ENCODE measurements at places on chromosomes 7 and 10. TPM values are rescaled to one million over a fixed set of nuclear protein-coding genes. Genes with fewer than 3 reads are reported as not detected.

DNA sequence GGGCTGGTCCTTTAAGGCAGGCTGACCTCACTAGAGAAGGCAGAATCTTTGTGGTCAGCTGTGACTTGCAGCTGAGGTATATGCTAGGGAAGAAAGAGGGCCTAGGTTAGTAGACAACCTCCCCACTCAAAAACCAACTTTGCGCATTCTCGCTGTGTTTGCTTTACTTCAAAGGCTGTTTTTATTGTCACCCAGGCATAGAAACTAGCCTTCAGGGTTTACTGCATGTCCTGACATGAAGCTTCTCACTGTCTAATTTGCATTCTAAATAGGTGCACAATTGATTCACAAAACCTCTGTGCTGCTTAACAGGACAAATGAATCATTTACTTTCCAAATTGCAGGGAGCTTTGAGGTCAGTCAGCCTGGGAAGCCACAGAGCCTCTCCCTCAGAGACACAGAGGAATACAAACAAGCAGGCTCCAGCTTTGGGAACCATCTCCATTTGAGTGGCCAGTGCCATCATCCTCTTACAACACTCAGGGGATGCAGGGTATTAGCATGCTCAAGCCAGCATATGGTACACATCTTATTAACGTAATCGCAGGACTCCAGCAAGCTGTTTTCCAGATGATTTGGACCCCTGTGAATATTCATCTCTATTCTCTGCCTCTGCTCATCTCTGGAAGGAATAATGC is 596.4 kb upstream of the GHITM start:
- H3K27me3 ChIP-seq, result no peaks in the 10 kb centered on the region
- H3K27ac ChIP-seq, result no peak overlapping the region
- no peaks in the 10 kb centered on the region for H3K36me3 ChIP-seq
- DNase-seq, result no peak
- no peak overlapping the region for H3K4me3 ChIP-seq

DNA sequence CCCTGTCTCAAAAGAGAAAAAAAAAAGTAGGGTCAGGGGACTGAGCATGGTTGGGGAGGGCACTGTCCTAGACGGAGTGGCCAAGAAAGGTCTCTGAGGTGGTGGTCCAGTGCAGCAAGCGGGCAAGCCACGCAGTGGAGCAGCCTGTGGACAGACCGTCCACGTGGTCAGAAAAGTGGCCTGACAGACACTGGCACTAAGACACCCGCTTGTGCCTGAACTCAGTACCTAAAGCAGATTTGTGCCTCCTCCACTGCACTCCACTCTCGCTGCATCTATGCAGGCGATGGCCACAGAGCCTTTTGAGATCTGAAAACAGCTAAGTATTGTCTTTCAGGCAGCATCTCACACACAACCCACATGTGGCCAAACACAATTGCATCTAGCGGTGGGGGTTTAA is 8.8 kb downstream of the ASB10 start:
- H3K27me3 ChIP-seq, result peaks cover 47% of the 10 kb centered on the region
- H3K27ac ChIP-seq, result no peak overlapping the region
- H3K36me3 ChIP-seq, result no peaks in the 10 kb centered on the region
- H3K4me3 ChIP-seq, result no peak overlapping the region
- DNase-seq, result no peak

- no peak overlapping the region for H3K27ac ChIP-seq
- DNase-seq, result no peak
- H3K27me3 ChIP-seq, result no peaks in the 10 kb centered on the region
- H3K4me1 ChIP-seq, result peaks cover 10% of the 10 kb centered on the region
Measured at GRCh38 chr10:92052741-92053140, 129.2 kb downstream of the BTAF1 start.

DNA sequence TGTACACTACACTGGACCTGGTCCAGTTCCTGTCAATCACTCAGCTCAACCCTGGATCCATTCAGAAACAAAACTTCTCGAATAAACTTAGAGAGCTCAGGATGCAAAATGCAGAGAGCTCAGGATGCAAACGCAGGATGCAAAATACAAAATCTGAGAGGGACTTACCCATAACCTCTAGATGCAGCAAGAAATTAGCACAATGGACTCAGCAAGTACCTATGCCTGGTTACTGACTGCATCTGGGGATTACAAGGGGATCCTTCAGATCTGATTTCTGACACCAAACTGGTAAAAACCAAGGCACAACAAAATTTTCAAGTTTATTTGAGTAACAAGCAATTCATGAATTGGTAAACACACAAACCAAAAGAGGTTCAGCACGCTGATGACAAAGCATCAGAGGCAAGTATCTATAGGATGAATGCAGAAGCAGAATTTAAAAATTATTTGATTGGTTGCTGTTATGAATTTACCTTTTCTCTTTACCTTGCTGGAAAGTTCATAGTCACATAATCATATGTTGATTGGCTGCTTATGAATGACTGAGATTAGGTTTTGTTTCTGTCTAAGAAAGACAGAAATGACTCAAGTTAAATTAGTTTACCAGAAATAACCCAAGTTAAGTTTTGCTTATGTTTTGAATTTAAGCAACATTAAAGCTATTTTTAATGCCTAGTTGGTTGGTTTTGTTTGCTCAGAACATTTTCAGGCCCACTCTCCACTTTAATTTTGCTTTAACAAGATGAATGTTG is 11.4 kb downstream of the GIMAP6 start:
- H3K27ac ChIP-seq, result no peak overlapping the region
- H3K4me1 ChIP-seq, result no peaks in the 10 kb centered on the region
- H3K36me3 ChIP-seq, result no peaks in the 10 kb centered on the region
- H3K4me3 ChIP-seq, result no peak overlapping the region

GRCh38 chr10:126868371-126868770 is 36.9 kb upstream of the DOCK1 start:
- DNase-seq, result no peak
- no peaks in the 10 kb centered on the region for H3K27me3 ChIP-seq
- H3K4me3 ChIP-seq, result no peak overlapping the region
- H3K36me3 ChIP-seq, result no peaks in the 10 kb centered on the region
- H3K4me1 ChIP-seq, result no peaks in the 10 kb centered on the region
- no peak overlapping the region for H3K27ac ChIP-seq

DNA sequence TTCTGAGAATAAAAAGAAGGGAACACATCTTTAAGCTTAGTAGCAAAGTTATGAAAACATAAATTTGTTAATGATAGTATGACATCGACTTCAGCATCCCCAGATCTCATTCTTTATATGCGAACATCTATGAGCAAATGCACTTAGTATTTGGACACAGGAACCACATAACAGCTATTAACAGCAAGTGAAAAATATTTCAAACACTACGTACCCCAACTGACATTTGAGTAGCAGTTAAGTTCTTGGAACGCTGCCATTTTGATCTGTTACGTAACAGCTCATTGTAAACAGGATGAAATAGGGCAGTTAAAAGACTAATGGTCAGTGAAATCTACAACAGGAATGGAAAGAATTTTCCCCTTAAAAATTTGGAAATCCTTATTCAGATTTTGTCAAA is 428.9 kb downstream of the TNS3 start:
- DNase-seq, result no peak
- peaks cover 6% of the 10 kb centered on the region for H3K4me1 ChIP-seq
- H3K27me3 ChIP-seq, result no peaks in the 10 kb centered on the region
- peak overlapping the region; percentile 20 for H3K27ac ChIP-seq
- no peak overlapping the region for H3K4me3 ChIP-seq

DNA sequence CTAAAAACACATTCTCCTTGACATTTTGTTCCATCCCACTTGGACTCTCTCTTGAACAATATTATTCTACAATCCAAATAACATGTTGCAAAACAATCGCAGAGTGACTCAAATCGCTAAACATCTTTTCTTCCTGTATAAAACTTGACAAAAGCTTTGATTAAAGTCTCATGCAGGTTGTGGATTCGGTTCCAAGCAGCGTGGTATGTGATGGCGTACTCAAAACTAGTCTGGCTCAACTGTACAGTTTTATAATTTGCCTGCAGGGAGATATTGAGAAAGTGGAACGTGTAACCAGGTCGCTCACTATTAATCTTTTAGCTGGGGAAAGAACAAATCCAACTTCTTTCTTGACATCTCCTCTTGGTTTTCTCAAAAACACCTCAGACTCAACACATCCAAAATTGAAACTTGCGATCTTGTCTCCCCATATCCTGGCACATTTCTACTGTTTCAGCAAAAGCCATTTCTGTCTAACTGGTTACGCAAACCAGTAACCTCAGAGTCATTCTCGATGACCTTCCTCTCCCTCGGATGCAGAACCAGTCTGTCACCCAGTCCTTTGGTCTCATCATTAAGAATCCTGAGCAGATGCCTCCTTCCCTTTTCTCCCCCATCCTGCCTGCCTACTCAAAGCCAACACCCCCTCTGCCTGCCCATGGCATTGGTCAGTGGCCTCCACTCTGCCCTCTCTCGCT is 100.1 kb downstream of the CACNB2 start:
- no peak overlapping the region for H3K27ac ChIP-seq
- no peak for DNase-seq
- no peaks in the 10 kb centered on the region for H3K4me1 ChIP-seq

GRCh38 chr7:104933521-104933988 is 80.5 kb upstream of the KMT2E start:
- DNase-seq, result no peak
- no peaks in the 10 kb centered on the region for H3K27me3 ChIP-seq
- H3K36me3 ChIP-seq, result no peaks in the 10 kb centered on the region

- no peak for DNase-seq
- H3K4me3 ChIP-seq, result no peak overlapping the region
- H3K27ac ChIP-seq, result peak overlapping the region; percentile 19
- H3K4me1 ChIP-seq, result peaks cover 23% of the 10 kb centered on the region
- peaks cover 21% of the 10 kb centered on the region for H3K36me3 ChIP-seq
- no peaks in the 10 kb centered on the region for H3K27me3 ChIP-seq
Measured at GRCh38 chr10:33229252-33229948, 105.1 kb downstream of the NRP1 start.

GRCh38 chr7:31408140-31408729 is 67.7 kb upstream of the NEUROD6 start:
- no peaks in the 10 kb centered on the region for H3K27me3 ChIP-seq
- H3K4me3 ChIP-seq, result no peak overlapping the region
- no peaks in the 10 kb centered on the region for H3K36me3 ChIP-seq
- DNase-seq, result no peak

- no peak overlapping the region for H3K4me3 ChIP-seq
- H3K4me1 ChIP-seq, result no peaks in the 10 kb centered on the region
- H3K36me3 ChIP-seq, result no peaks in the 10 kb centered on the region
- H3K27ac ChIP-seq, result no peak overlapping the region
- no peak for DNase-seq
Measured at GRCh38 chr10:78560341-78560688, 508.5 kb upstream of the ZMIZ1 start.

DNA sequence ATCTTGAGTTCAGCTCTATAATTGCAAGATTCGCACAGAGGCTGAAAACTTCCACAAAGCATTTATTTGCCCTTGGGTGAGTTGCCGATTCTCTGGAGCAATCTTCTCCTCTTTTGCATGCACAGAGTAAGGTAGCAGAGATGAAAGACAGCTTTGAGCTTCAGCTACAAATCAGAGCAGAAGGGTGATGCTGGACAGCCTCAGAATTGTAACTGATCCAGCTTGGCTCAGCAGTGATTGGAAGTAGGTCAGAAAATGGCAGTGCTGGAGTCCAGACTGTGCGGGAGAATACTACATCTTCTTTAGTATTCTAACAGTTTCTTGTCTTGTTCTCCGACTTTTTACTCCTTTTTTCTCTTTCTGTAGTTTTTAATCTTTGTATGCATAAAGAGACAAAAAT is 55.4 kb upstream of the CDC14C start:
- no peak overlapping the region for H3K27ac ChIP-seq
- DNase-seq, result no peak
- H3K4me1 ChIP-seq, result no peaks in the 10 kb centered on the region

DNA sequence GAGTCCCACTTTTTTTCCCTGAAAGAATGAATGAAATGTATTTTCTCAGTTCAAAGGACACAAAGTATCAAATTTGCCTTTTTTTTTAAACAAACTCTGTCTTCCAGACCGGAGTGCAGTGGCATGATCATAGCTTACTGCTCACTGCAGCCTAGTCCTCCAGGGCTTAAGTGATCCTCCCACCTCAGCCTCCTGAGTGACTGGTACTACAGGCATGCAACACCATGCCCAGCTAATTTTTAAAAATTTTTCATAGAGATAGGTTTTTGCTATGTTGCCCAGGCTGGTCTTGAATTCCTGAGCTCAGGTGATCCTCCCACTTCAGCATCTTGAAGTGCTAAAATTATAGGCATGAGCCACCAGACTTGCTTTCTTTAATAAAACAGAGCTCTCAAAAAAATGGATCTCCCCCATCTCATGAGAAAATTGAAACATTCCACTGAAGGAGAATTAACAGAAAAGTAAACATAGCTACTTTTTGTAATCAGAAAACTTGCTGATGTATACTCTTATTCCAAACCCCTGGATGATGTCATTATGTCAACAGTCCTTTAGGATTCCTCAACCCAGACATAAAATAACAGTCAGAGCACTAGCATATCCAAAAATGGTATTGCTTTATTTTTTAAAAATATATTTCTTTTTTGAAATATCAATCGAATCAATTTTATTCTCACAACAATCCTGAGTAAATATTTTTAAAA is 12.3 kb upstream of the TRDMT1 start:
- no peak for DNase-seq
- no peak overlapping the region for H3K4me3 ChIP-seq
- no peaks in the 10 kb centered on the region for H3K36me3 ChIP-seq
- peaks cover 76% of the 10 kb centered on the region for H3K4me1 ChIP-seq
- no peaks in the 10 kb centered on the region for H3K27me3 ChIP-seq

DNA sequence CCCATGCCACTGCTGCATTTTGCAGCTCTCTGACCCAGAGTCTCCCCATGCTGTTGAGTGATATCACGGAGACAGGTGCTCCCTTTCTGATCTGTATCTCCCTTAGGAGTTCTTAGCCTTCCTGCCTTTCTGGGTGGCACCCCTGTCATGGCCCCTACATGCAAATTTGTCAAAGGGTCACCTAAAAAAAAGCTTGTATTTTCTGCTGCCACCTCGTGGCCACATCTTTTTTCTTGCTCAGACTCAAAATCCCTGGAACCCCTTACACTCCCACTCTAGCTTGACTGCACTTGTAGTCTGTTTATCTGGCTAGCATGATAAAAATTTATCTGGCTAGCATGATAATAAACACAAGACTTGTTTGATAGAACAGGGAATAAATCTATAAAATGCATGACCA is 809.1 kb downstream of the SORCS1 start:
- H3K27ac ChIP-seq, result no peak overlapping the region
- no peak for DNase-seq
- no peak overlapping the region for H3K4me3 ChIP-seq
- H3K4me1 ChIP-seq, result no peaks in the 10 kb centered on the region
- no peaks in the 10 kb centered on the region for H3K36me3 ChIP-seq

DNA sequence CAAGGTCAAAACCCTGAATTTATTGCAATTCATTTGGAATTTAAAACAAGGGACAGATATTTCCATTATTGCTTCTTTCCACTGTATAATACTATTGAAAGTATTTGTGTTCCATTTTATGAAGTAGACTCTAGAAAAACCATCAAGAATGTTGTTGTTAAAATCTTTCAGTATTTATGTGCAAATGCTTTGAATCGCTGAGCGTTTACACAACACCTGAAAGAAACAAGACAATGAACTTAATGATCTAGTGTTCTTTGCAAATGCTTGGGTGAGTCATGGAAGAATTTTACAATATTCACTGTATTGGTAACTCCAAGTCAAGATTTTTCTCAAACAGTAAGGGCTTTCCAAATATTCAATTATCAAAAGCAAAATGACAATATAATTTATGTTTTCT is 97.1 kb downstream of the VIPR2 start:
- H3K4me1 ChIP-seq, result no peaks in the 10 kb centered on the region
- no peaks in the 10 kb centered on the region for H3K27me3 ChIP-seq
- DNase-seq, result no peak

The PARP12 gene
- 65.6 TPM for total RNA-seq

The WNT2 gene
- 1.8 TPM for total RNA-seq

The SHOC2 gene
- 77.5 TPM for total RNA-seq

The PTPRN2 gene
- total RNA-seq, result 18.2 TPM

All from spleen (tissue), 13 donors.